ENCODE measurements at places on chromosomes 3 and 15.

DNA sequence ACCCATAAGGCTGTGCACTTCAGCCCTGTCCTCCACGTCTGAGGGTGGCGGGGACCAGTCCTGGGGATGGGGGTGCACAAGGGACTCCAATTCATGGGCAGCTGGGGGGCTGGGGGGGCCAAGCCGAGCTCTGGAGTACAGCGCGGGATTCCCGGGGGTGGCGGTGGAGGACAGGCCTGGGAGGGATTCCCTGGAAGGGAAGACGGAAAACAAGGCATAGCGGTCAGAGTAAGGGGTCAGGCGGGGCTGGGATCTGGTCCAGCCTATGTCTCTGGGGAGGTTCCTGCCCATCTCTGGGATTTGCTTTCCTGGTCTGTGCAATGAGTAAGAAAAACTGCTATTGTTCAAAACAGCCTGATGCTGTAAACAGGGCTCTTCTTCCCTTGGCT is 8.1 kb upstream of the IGDCC3 start:
- no peak for DNase-seq

- no peak for DNase-seq
These were observed 11.7 kb downstream of the ARHGEF26 start for GRCh38 chr3:154132777-154133375.

GRCh38 chr3:128485282-128486204 is 7.5 kb downstream of the GATA2 start:
- no peak for DNase-seq

GRCh38 chr3:12716605-12717151 is 42.4 kb downstream of the TMEM40 start:
- no peak for DNase-seq
